ENCODE measurements at places on chromosomes 13 and 19. TPM values are rescaled to one million over a fixed set of nuclear protein-coding genes. Genes with fewer than 3 reads are reported as not detected.

OR7A5 gene
- polyA plus RNA-seq: 0.03 TPM

- no peak for DNase-seq
Observed at GRCh38 chr13:80740071-80740470, 399.1 kb upstream of the SPRY2 start.

DNA sequence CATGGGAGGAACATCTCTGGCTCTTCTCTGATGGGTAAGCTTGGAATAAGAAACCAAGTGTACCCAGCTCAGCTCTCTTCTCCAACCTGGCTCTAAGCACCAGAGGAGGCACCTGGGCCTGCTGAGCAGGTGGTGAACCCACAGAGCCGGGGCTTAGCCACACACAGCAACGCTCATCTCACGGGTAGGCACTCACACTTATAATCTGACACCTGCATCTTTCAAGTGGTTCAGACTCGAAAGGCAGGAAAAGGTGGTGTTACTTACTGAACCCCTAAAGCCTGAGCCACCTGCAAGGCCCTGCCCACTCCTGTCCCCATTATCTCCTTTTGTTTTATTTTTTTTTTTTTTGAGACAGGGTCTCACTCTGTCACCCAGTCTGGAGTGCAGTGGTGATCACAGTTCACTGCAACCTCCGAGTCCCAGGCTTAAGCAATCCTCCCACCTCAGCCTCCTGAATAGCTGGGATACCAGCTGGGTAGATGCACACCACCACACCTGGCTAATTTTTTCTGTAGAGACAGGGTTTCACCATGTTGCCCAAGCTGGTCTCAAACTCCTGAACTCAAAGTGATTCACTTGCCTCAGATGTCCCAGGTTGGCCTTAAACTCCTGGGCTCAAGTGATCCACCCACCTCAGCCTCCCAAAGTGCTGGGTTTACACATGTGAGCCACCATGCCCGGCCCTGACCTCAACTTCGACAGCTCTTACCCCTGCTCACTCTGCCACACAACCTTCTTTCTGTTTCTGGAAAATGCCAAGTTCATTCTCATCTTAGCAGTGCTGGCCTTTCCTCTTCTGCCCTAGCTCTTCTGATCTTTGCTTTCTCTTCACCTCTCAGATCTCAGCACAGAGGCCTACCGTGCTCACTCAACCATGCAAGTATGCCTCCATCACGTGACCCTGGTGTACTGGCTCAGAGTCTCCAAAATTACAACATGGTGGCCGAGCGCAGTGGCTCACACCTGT lies 9.7 kb downstream of the FBXL12 start:
- no peak for DNase-seq

- DNase-seq: no peak
Observed at GRCh38 chr19:48874303-48875135, 2.3 kb downstream of the PPP1R15A start.

DNA sequence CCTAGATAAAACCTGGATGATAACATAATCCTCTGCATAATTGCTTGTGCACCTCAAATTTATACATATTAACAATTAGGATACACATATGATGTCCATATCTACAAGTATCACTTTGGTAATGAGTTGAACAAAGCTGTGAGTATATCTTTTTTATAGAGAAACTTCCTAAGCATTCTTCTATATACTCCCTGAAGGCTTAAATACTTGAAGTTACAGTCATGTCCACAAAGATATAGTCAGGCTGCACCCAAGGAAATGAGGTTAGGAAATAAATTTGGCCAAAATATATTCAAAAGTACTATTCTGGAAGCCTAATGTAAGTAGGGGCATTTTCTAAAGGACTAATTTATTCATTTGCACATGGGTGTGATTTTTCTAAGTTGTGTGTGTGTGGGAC lies 761.5 kb downstream of the PCDH9 start:
- DNase-seq: no peak

DNA sequence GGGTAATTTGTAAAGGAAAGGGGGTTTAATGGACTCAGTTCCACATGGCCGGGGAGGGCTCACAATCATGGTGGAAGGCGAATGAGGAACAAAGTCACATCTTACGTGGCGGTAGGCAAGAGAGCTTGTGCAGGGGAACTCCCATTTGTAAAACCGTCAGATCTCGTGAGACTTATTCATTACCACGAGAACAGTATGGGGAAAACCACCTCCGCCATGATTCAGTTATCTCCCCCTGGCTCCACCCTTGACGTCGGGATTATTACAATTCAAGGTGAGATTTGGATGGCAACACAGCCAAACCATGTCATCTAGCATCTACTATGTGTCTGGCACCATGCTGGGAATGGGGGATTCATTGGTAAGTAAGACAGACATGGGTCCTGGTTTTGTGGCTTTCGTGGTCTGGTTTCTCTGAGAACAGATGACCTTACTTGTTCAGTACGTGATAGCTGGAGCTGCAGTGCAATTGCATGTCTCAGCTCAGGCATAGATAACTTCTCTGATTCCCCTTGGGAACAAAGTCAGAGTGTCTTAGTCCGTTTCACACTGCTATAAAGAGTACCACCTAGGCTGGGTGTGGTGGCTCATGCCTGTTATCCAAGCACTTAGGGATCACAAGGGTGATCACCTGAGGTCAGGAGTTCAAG lies 8.3 kb downstream of the ZNF554 start:
- no peak for DNase-seq

- DNase-seq: no peak
Observed at GRCh38 chr13:113639616-113640262, 18.3 kb downstream of the ATP4B start.

- DNase-seq: no peak
Observed at GRCh38 chr19:39525205-39525604, 7.4 kb downstream of the EID2B start.

DNA sequence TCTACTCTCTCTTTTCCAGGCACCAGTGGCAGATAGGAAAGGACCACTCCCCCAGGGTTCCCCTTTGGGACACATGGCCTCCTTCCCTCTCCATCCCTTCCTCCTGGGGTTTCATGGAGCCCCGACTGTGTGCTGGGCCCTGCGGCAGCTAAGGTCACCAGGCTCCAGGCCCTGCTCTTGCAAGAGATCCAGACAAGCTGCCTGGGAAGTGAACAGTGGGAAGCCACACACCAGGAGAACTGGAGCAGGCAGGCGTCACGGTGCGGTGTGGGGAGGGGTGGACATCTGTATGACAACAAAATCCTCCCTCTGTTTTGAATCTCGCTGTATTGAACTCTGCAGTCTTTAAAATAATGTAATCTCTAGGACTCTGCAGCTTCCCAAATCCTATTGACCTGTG lies 330.1 kb downstream of the UQCRFS1 start:
- DNase-seq: no peak

DNA sequence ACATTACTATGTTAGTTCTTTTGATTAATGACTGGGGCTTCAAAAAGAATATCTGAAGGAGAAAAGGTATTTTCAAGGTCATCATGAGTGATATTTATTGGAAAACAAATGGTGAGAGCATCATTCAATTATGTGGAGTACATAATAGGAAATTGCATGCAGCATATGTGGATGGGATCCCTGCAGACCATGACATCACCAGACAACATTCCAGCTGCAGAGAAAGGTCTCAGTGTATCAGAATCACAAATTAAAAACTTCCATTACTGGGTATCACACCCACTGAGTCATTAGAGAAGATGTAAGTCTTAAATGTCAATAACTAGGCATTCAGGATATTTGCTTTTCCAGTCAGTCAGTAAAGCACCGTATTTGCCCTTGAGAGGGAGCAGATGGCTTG lies 574.4 kb upstream of the SLC10A2 start:
- DNase-seq: no peak

- DNase-seq: no peak
Observed at GRCh38 chr13:89891416-89891815, 1456.1 kb upstream of the MIR17HG start.

- DNase-seq: no peak
Observed at GRCh38 chr13:73742982-73743381, 391.2 kb downstream of the KLF12 start.

GRCh38 chr13:110574161-110574560 lies 12.6 kb upstream of the RAB20 start:
- DNase-seq: no peak

GRCh38 chr19:1286487-1287353 lies 1.0 kb downstream of the EFNA2 start:
- no peak for DNase-seq

- no peak for DNase-seq
Observed at GRCh38 chr19:45130888-45131615, 29.7 kb downstream of the NKPD1 start.

- DNase-seq: no peak
Observed at GRCh38 chr13:22110368-22110767, 439.5 kb downstream of the FGF9 start.

- DNase-seq: no peak
Observed at GRCh38 chr13:100350601-100351000, 238.0 kb downstream of the GGACT start.

DNA sequence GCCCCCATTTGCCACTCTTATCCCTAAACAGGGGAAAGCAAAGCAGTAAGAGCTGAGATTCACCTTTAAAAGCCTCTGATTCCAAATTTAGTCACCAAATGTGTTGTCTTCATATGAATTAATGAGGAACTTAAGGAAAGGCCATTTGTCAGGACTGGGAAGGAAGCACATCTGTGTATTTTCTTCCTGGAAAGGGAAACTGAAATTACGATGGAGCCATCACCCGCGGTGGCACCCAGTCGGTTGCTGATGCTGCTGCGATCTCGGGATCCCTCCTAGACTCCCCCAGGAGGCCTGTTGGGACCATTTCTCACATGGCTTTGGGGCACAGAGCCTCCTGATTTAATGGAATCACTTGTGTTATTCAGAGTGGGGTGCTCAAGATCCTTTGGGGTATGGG lies 7.4 kb upstream of the IL4I1 start:
- no peak for DNase-seq
